ENCODE measurements at places on chromosomes 7 and 10.

DNA sequence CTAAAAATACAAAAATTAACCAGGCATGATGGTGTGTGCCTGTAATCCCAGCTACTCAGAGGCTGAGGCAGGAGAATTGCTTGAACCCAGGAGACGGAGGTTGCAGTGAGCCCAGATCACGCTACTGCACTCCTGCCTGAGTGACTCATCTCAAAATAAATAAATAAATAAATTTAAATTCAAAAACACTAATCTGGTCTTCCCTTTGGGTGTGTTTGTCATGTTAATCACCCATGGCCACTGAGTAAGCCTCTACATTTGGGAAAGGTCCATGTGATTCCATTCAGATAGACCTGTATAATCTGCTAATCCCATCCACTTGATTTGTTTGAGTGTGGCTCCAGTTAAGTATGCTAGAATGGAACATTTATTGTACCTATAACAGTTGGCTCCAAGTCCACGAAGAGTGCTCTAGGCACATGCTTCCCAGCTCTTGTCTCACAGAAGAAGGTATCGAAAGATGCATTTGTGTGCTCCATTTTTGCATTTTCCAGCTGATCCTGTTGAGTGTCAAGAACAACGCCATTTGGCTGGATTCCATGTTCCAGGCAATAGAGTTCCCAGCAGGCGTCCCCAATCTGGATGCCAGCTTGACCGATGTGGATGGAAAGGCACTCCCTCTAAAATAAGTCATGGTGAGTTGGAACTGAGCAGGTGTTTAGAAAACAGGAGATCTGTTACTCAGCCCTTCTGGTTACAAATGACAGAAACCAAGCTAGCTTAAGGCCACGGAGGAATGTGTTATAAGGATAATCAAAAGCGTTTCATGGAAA is 4.0 kb downstream of the TUBAL3 start:
- no peak for DNase-seq

GRCh38 chr10:3222626-3223025 is 50.0 kb upstream of the PITRM1 start:
- no peak for DNase-seq

DNA sequence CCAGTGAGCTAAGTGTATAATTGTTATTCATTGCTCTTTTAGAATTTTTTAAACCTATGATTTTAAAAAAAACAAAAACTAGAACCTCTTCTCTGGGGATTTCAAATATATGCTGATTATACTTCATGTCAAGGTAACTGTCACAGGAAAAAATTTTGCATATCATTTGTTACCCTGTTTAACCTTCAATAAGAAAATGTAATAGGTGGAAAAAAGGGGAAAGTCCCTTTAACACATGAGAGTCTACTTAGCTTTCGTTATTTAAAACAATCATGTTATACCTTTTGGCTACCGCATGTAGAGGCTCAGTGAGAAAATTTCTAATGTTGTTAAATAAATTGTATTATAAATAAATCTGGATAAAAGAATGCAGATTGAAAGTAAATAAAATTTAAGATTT is 190.1 kb upstream of the AKR1E2 start:
- DNase-seq: no peak

GRCh38 chr7:141674171-141674671 is 27.7 kb downstream of the DENND11 start:
- DNase-seq: no peak

DNA sequence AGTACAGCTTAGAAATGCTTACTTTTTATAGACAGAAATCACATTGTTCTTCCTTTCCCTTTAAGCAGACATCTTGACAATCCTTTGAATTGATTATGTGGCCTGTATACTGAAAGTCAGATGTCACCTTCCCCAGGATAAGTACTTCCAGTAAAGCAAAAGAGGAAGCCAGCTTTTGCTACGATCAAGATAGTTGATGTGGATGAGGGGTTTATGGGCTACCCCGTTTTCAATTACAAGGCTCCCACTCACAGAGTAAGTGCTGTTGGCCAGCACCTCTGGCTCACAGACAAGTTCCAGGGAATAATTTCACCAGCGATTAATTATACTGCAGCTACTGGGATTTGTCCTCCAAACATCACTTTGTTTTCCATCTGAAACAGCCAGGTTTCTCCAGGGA is 95.1 kb upstream of the SAMD8 start:
- no peak for DNase-seq

DNA sequence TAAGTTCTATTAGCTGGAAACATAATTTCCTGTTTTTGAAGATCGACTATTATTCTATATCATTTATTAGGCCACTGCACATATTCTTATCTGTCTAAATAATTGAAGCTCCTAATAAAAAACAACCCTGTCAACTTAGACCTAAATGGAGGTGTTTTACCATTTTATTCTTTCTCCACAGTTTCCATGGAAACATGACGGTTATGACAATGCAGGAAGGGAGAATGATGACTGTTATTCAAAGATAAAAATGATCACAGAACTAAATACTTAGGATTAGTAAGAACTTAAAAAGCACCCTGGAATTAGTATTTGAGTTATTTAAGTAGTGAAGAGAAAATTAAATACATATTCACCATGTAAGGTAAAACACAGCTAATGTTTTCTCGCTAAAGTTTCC is 119.9 kb upstream of the DKK1 start:
- no peak for DNase-seq

- DNase-seq: no peak
These were observed 1.6 kb upstream of the IDI1 start for GRCh38 chr10:1050554-1050953.
